ENCODE measurements at places on chromosomes 2 and 18. TPM values are rescaled to one million over a fixed set of nuclear protein-coding genes. Genes with fewer than 3 reads are reported as not detected.

Gene REG3G
- total RNA-seq, result not detected

Gene INHBB
- not detected for total RNA-seq

Gene AGFG1
- total RNA-seq, result 153 TPM

Gene HRH4
- total RNA-seq, result not detected

DNA sequence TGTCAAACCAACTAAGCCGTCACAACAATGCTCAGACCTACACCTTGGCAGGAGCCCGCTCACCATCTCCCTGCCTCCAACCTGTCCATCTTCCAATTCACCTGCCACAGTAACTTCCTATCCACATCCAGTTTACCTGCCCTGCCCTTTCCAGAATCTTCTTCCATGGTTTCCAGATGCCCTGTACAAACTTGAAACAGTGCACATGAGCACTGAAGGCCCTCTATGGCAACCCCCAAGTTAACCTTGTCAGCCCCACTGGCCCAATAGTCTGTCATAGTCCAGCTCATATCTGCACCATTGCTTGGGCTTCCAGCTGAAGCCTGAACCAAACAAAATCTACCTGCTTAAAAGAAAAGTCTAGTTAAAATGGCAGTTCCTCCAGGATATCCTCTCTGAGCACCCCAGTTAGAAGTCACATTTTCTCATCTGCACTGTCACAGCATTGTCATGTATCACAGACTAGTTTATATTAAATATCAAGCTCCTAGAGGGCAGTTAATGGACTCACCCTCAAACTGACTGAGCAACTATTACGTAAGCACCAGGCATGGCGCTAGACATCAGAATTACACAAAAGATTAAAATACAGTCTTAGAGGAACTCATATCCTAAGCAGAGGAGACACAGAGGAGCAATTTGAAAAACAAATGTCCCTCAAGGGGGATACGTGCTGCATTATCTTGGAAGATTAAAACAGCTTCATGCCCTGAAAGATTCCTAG, 11.6 kb downstream of the NFE2L2 start:
- H3K36me3 ChIP-seq, result peaks cover 46% of the 10 kb centered on the region
- H3K4me3 ChIP-seq, result no peak overlapping the region
- H3K27me3 ChIP-seq, result no peaks in the 10 kb centered on the region
- H3K27ac ChIP-seq, result peak overlapping the region; percentile 88
- H3K4me1 ChIP-seq, result peaks cover 88% of the 10 kb centered on the region
- no peak for DNase-seq

- no peaks in the 10 kb centered on the region for H3K27me3 ChIP-seq
- no peak overlapping the region for H3K4me3 ChIP-seq
- H3K36me3 ChIP-seq, result peaks cover 3% of the 10 kb centered on the region
- H3K27ac ChIP-seq, result no peak overlapping the region
These were observed 68.2 kb downstream of the ZNF516 start for GRCh38 chr18:76426737-76427305.

DNA sequence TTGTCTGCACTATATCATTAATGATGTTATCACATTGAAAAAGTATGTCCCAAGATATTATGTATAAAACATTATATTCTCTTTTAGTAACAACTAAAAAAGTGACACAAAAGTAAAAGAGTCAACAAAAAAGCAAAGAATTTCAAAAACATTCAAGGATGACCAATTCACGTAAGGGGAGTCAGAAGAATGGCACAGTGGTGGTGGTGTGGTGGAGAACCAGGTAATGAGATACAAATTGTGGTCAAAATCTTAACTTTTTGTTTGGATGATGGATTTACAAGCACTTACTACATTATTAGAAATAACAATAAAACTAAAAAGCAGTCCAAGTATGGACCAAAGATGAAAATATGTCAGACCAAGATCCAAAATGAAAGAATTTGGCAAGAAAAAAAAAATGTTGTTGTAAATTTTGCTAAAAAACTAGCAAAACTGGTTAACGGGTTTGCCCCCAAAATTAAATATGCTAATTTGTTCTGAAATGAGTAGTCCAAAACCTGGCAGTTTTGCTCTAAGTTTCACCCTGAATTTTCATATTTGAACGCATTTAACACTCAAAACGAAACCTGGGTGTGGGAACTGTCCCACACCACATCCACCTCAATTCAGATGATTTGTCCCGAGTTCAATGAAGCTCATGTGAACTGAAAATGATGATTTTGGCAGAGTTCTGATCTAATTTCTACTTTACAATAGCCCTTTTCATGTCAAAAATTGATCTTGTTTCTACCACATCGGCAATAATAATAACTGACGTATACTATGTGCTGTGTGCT, 135.8 kb downstream of the IKZF2 start:
- peaks cover 9% of the 10 kb centered on the region for H3K27me3 ChIP-seq
- H3K27ac ChIP-seq, result no peak overlapping the region
- peak; percentile 66 for DNase-seq
- H3K36me3 ChIP-seq, result no peaks in the 10 kb centered on the region

GRCh38 chr2:19480673-19481072, 122.2 kb upstream of the OSR1 start:
- H3K27ac ChIP-seq, result no peak overlapping the region
- H3K36me3 ChIP-seq, result no peaks in the 10 kb centered on the region
- no peak overlapping the region for H3K4me3 ChIP-seq
- no peak for DNase-seq
- H3K4me1 ChIP-seq, result no peaks in the 10 kb centered on the region

- no peak for DNase-seq
- no peak overlapping the region for H3K4me3 ChIP-seq
- H3K36me3 ChIP-seq, result no peaks in the 10 kb centered on the region
- H3K27me3 ChIP-seq, result no peaks in the 10 kb centered on the region
- H3K27ac ChIP-seq, result no peak overlapping the region
- H3K4me1 ChIP-seq, result no peaks in the 10 kb centered on the region
These were observed 465.7 kb downstream of the FBXO15 start for GRCh38 chr18:73681912-73682311.

DNA sequence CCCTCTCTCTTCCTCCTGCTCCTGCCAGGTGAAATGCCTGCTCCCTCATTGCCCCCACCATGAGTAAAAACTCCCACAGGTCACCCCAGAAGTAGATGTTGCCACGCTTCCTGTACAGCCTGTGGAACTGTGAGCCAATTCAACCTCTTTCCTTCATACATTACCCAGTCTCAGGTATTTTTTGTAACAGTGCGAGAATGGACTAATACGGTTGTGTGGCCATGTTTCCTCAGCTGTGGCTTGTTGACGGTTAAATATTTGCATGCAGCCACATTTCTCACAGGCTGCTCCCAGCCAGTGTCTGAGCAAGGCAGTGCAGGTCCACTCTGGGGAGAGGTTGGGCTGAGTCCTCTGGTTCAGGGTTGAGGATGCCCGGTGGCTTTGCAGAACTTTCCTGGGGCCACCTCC, 27.8 kb upstream of the COPS8 start:
- no peaks in the 10 kb centered on the region for H3K27me3 ChIP-seq
- H3K36me3 ChIP-seq, result no peaks in the 10 kb centered on the region
- H3K4me1 ChIP-seq, result peaks cover 13% of the 10 kb centered on the region
- DNase-seq, result no peak
- no peak overlapping the region for H3K4me3 ChIP-seq

DNA sequence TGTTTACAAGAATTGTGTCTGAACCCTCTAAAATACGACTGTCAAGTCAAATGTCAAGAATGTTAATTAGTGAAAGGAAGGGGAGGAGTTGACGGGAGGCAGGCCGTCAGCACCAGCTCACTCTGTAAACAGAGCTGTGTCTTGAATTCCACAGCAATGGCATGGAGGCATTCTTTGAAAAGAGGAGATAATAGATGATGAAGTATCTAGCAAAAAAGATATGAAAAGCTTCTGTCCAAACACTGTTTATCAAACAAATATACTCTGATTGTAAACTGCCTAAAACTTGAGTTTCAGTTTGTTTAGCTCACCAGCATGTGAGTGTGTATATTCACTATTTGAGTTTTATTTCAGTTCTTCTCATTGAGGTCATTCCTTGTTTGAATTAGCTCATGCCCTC, 94.7 kb upstream of the CDC42EP3 start:
- no peak overlapping the region for H3K4me3 ChIP-seq
- no peaks in the 10 kb centered on the region for H3K27me3 ChIP-seq
- no peak overlapping the region for H3K27ac ChIP-seq
- no peaks in the 10 kb centered on the region for H3K36me3 ChIP-seq
- peaks cover 4% of the 10 kb centered on the region for H3K4me1 ChIP-seq

Data from activated naive CD4-positive, alpha-beta T cell treated with anti-CD3 and anti-CD28 coated beads for 36 hours (primary cell).